ENCODE measurements at places on chromosomes 1 and 21. TPM values are rescaled to one million over a fixed set of nuclear protein-coding genes. Genes with fewer than 3 reads are reported as not detected.

OR2G6 gene
- not detected for polyA plus RNA-seq

IGSF3 gene
- 11.0 TPM for polyA plus RNA-seq

UBL4B gene
- not detected for polyA plus RNA-seq

ADGRL4 gene
- polyA plus RNA-seq: 2.4 TPM

SYCP1 gene
- polyA plus RNA-seq: not detected

PODN gene
- polyA plus RNA-seq: 8.3 TPM

SDE2 gene
- polyA plus RNA-seq: 6.1 TPM
